ENCODE measurements at places on chromosomes 7 and 10. TPM values are rescaled to one million over a fixed set of nuclear protein-coding genes. Genes with fewer than 3 reads are reported as not detected.
A peak's percentile ranks its signal among the peaks of the same experiment; 100 is the strongest.

DNA sequence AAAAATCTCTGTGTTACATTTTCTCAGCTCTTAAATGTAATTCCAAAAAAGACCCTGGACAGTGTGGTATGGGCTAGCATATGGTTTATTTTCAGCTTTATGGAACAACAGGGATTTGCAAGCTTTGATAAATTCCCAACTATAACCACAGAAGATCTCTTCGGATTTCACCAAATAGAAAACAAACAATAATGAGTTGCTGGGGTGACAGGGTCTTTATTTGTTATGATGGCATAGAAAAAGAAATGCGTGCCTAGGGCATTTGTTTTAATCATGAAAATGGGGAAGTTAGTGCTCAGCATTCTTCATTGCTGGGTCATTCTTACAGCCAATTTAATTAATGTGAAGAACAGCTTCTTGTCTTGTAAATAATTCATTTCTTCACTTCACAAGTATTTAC, 139.0 kb downstream of the LRRN3 start:
- DNase-seq: no peak

DNA sequence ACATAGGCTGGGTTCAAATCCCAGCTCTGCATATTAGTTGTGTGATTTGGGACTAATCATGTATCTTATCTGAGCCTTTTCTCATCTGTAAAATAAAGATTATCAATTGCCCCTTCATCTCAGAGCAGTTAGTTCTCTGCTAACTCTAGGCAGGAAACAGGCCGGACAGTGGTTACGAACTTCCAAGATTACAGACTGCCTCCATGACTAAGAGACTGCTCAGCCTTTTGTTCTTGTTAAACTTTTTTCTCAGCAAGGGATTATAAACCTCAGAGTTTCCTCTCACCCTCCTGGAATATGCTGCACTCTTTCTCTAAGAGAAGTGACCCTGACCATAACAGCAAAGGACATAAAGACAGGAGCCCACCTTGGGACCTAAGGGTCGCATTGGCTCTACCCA, 52.5 kb upstream of the NFKB2 start:
- peak; percentile 74 for DNase-seq

- DNase-seq: peak; percentile 18
Observed at GRCh38 chr7:3673524-3673923, 372.5 kb downstream of the SDK1 start.

GRCh38 chr7:100965723-100966541, 3.4 kb upstream of the MUC12 start:
- peak; percentile 66 for DNase-seq

- no peak for DNase-seq
Observed at GRCh38 chr7:2444476-2444875, 31.7 kb downstream of the GRIFIN start.

- no peak for DNase-seq
Observed at GRCh38 chr10:70896551-70896950, 8.2 kb upstream of the PCBD1 start.

- peak; percentile 69 for DNase-seq
Observed at GRCh38 chr7:95596198-95597063, at the start of gene PDK4. Gene PDK4, minus strand, starts transcription at chr7:95596516. Its CDS starts 223 bp downstream, at chr7:95596293.

- no peak for DNase-seq
Observed at GRCh38 chr7:43691611-43692010, 37.7 kb downstream of the COA1 start.

GRCh38 chr7:84177758-84178412, 16.7 kb downstream of the SEMA3A start:
- DNase-seq: no peak

The SLC16A12 gene
- total RNA-seq: 7.0 TPM

The NANOS1 gene
- total RNA-seq: 1.5 TPM

The SYPL1 gene
- total RNA-seq: 24.8 TPM

All from cardiac muscle cell (in vitro differentiated cells and primary cell).